ENCODE measurements at places on chromosomes 5 and 9.

- no peak for DNase-seq
These were observed 4.2 kb upstream of the UNC5A start for GRCh38 chr5:176806137-176806536.

DNA sequence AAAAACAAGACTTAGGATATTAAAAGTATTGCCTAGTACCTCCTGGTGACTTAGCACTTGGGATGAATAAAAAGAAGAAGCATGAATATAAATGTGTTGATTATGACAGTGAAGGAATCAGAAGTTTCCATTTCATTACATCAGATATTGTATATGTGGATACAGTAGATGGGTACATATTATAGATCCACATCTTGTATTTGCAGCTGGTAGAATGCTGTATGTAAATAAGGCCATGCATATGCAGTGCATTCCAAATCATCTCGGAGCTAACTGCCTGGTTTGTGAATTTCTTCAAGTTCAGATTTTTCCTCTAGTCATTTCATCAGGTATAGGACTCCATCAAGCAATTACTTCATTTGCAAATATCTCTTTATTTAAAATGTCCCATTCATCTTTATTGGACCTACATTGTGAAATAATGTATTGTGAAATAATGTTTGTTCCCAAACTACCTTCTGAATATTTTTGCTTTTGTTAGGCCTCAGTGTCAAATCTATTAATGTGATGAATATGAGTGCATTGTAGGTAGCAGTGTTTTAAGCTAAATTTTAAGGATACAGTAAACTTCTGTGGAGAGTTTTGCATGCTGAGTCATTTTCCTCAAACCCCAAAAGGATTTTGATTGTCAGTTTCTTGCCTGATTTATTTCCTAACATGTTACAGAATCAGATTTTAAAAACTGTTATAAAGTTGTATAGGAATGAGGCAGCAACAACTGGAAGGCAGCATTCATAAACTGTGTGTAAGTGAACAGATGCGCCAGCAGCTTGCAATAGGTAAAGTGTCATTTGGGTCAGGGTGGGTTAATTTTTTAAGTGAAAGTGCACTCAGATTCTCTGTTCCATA, 370.8 kb upstream of the RIOK2 start:
- DNase-seq, result no peak

GRCh38 chr9:71364186-71364955, 242.9 kb upstream of the TRPM3 start:
- no peak for DNase-seq

GRCh38 chr9:93821307-93821703, 133.8 kb downstream of the BARX1 start:
- no peak for DNase-seq

DNA sequence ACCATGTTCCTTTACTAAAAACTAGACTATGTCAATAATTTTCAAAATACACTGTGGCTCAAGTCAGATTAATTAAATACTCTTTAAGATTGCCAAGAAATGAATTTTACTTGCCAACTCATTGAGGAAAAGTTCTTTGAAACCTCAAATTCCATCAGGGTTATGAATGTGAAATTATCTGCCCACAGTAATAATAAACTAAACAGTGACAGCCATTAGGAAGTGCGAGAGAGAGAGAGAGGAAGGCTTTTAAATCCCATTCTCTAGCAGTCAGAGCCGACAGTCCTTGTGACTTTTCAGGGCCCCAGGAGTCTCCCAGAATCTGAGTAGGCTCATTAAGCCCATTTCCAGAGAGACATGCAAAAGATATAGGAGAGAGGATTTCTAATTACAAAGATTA, 236.1 kb downstream of the MARCHF11 start:
- no peak for DNase-seq

GRCh38 chr9:1490341-1491232, 440.4 kb downstream of the DMRT2 start:
- peak; percentile 3 for DNase-seq

DNA sequence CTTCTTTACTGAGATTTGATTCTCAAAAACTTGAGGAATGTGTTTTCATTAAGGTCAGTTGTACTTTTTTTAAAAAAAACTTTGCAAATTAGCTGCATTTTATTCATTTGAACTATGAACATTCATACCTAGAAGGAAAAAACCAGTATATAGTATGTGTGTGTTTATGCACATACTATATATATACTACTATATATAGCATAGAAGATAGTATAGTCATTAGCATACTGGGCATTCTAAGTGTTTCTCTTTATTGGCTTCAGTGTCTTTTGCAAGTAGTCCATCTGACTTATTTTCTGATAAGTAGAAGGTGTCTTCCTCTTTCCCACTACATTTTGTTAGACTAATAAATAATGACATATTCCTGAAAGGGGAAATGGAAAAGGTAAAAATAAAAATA, 33.0 kb downstream of the ELOVL7 start:
- DNase-seq, result no peak

- DNase-seq, result no peak
These were observed 493.9 kb downstream of the NTRK2 start for GRCh38 chr9:85163415-85163814.

DNA sequence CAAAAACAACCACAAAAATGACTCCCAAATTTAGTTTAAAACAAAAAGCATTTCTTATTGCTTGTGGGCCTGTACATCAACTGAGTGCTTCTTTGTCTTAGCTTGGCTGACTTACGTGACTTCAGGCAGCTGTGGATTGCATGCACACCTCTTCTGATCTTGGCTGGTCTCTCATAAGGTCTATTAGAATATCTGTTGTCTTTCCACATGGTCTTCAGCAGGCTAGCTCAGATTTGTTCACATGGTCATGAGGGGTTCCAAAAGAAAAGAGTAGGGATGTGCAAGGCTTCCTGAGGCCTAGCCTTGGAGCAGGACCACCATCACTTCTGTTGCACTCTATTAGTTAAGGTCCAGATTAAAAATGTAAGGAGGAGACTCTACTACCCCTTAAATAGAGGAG, 120.1 kb downstream of the LRRC70 start:
- no peak for DNase-seq

- DNase-seq, result no peak
These were observed 67.0 kb upstream of the SIMC1 start for GRCh38 chr5:176171171-176171760.

DNA sequence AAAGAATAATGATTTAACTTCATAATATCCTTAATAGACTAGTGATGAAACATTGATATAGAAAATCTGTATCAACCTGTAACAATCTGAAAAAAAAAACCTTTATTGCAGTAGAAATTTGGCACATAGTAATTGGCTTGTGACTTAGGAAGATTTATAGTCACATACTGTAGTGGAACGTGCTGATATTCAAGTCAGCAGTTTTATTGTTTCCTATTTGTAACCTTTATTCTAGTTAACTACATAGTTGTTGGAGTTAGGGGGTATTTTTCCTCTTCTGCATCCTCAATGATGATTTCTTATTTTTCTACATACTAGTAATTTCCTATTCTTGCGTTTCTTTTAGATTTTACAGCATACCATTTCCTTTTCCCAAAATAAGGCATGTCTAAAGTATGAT, 14.5 kb upstream of the LRRC70 start:
- DNase-seq, result no peak

GRCh38 chr5:119332978-119333401, 22.8 kb upstream of the TNFAIP8 start:
- no peak for DNase-seq

- peak; percentile 37 for DNase-seq
These were observed 75.1 kb downstream of the PTTG1 start for GRCh38 chr5:160496784-160497183.

GRCh38 chr9:38091310-38092199, 22.5 kb upstream of the SHB start:
- no peak for DNase-seq

GRCh38 chr9:107638521-107639310, 149.1 kb upstream of the KLF4 start:
- DNase-seq, result no peak

DNA sequence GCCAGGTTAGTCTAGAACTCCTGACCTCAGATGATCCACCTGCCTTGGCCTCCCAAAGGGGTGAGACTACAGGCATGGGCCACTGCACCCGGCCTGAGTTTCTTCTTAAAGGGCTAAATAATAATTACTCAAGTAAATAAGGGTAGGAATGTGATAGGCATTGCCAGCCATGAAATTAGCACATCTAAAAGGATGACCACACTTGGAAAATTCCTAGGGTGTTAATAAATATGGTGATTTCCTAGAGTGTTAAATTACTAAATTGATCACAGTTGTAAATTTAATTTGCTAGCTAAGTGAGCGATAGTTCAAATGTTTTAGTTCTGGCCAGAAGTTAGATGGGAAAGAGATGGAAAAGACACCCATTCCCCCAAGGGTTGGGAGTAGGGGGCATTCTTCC, 53.4 kb downstream of the UBAP1 start:
- no peak for DNase-seq

DNA sequence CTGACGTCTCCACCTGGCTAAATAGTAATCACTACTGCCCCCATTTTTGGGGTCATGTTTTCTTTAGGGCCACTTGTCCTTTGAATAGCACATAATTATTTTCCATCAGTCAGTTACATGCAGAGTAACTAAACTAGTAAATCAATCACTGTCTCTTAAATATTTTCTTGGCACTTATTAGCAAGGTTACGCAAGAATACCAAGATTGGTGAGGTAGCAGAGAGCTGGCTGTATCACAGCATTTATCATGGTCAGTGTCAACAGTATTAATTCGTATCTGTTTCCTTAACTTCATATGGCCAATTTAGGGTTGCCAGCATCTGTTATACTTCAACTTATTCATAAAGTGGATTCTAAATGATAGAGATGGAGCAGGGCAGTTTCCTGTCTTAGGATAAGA, 346.8 kb upstream of the FAM174A start:
- DNase-seq, result no peak

- no peak for DNase-seq
These were observed 291.4 kb upstream of the ISL1 start for GRCh38 chr5:51091816-51092215.

DNA sequence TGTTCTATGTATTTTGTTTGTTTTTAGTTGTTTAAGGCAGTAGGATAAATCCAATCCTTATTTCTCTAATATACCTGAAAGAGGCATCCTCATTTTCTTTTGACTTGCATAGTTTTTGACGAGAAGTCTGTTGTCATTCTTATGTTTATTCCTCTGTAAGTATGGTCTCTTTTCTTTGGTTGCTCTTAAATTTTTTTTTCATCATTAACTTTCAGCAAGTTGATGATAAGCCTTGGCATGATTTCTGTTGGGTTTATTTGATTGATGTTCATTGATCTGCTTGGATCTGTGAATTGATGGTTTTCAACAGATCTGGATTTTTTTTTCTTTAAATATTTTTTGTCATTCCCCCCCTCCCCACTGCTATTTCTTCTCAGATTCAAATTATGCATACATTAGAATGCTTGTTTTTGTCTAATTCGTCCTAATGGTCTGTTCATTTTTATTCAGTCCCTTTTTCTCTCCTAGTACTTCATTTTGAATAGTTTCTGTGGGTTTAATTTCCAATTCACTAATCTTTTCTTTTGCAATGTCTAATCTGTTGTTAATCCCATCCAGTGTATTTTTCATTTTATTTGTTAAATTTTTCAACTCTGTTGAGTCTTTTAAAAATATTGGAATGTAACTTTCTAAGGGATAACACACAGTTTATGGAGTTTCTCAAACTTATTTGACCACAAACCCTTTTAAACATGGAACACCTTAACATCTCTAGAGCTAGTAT, 495.9 kb downstream of the CSNK1G3 start:
- no peak for DNase-seq

DNA sequence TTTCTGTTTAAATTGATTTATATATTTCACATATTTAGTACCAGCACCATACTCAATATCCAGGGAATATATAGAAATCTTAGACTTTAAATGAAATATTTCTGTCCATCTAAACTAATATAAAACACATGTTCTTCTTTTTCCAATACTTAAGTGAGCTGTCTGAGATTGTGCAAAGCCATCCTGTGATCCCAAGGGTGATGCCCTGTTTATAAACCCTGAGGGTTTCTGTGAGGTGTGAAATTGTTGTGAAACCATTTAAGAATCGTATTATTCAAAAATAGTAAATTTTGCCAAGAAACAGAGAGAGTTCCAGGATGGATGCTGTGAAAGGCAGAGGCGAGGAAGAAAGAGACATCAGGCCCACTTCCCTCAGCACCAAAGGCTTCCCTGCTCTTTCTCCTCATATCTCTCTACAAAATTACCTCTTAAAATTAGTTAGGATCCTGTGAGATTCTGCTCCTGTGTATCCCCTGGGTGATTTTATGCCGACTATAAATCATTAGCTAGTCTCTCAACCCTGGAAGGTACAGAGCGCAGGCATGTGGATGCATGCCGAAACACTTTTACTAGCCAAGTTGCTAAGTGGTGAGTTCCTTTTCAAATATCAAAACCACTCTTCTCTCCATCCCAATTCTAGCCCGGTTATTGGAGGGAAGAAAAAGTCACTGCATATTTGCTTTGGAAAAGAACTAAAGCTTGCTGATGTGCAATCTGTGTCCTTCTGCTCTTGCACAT, 183.0 kb downstream of the GLIS3 start:
- DNase-seq, result no peak

- DNase-seq, result no peak
These were observed 59.1 kb downstream of the ZNF462 start for GRCh38 chr9:106922026-106922425.

DNA sequence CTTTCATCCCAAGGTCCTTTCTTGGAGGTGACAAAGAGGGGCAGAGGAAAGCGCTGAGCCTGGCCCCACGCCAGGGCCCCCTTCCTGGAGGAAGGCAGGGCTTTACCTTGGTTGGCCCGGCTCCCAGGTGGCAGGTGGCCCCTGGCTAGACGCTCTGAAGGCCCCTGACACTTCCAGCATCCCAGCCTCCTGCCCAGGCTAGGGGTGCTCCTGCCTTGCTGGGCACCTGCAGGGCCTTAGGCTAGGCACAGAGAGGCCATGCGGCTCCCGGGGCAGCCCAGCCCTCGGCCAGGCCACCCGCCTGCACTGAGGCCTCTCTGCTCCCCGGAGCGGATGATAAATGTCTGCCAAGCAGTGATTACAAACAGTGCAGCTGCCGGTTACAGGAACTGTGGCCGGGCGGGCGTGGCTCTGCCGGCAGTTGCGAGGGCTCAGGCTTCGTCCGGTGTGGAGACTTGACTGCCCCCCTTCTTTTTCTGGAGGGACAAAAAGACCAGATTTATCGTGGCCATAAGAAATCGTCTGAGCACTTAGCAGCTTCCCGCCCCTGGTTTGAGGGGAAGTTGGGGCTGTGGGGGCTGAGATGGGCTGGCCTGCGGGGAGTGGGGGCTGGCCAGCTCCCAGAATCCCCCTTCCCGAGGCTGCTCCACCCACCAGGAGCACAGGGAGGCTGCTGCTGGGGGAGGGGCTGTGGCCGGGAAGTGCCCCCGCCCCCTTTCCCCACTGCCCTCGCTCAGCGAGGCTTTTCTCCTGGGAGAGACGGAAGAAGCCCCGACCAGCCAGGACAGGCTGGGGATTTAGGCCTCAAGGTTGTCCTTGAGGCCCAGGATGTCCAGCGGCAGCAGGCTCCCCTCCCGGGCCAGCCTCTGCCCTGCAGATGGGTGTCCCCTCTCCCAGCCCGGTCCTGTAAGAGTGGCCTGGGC, 31.6 kb upstream of the UBAC1 start:
- DNase-seq, result peak; percentile 47

DNA sequence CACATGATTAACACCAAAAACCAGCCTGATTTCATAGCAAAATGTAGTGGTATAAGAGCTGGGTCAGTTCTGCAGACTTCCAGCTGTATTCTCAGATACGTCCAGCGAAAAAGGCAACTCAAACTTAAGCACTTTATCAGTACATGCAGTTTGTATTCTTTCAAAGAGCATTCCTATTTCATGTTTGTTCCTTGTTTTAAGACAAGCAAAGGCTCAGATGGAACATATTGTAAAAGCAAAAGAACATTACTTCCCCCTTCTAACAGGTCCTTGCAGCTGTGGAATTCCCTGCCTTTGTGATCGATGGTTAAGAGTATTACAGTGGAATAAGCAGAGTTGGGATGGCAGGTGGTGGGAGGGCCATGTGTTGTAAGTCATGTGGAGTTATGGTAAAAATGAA, 86.3 kb upstream of the GRHPR start:
- DNase-seq, result no peak
